Naive thymus-derived CD8-positive, alpha-beta T cell (primary cell): ENCODE measurements at places on chromosomes 13 and 19.
A peak's percentile ranks its signal among the peaks of the same experiment; 100 is the strongest.

DNA sequence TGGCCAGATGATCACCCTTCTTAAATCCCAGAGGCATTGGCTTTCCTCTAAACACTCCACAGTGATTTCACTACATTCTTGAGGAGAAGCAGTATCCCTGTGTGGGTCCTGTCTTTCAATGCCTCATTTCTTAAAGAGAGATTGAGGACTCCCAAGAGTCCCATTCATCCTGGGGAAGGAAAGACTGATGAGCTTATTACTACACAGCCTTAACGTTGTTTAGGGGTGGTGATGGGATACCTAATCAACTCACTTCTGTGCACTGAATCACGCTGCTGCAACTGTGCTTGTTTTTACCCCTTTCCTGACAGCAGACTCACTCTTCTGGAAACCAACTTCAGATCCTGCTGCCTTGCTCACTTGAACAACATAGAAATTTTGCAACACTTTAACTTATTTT lies 203.1 kb downstream of the RGCC start:
- DNase-seq: no peak

DNA sequence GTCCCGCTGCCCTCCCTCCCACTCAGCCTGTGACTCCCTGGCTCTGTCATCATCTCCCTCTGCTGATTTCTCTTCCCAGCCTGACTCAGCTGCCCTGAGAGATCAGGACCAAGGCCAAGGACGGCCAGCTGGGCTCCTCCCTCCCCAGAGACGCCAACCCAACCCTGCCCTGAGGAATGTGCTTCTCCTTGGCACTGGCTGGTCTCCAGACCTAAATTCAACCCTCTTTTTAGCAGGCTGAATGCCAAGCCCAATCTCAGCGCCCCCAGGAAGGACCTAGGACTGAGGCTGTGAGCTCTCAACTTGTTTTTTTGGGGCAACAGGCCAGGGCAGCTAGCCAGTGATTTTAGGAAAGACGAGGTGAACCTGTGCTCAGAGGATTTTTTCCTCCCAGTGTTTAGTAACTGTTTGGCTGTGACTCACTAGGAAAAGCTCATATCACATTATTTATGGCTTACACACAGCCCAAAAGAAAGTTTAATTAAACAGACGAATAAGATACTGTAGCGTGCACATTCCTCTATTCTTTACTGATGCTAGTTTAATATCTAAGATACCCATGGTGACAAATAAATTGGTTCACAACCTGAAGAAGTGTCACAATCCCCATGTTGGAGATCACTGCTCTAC lies 7.4 kb upstream of the IGFL1 start:
- no peak for DNase-seq

DNA sequence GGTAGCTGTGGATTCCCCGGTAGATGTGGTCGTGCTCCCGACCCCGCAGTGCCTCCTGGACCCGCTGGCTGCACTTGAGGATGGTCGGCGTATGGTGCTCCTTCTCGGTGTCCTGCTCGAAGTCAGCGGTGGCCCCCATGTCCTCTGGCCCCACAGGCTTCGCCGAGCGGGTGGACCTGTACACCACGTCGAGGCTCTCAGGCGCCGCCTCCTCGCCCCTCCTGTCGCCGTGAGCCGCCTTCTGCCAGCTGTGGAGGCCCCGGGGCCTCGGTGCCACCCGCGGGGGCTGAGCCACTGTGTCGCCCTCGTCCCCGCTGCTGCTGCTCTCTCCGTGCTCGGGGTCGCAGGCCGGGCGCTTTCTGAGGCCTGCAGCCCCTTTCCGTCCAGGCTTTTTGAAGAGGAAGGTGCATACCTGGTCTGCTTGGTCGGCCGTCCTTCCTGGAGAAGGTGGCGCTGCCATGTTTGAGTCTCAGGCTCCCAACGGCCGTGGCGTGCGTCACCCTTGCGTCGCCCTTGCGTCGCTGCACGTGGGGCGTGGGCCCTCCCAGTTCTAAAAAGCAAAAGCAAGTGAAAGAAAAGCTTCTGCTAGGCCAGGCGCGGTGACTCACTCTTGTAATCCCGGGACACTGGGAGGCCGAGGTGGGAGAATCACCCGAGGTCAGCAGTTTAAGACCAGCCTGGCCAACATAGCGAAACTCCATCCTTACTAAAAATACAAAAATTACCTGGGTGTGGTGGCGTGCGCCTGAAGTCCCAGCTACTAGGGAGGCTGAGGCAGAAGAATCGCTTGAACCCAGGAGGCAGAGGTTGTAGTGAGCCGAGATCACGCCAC lies at the start of gene RNF113B:
Gene RNF113B (minus strand): TSS at position 493 of the 832 bp plus-strand sequence. CDS start 33 bp downstream, at position 460.
- no peak for DNase-seq

- no peak for DNase-seq
Measured at GRCh38 chr19:30861919-30862318, 487.3 kb downstream of the TSHZ3 start.

DNA sequence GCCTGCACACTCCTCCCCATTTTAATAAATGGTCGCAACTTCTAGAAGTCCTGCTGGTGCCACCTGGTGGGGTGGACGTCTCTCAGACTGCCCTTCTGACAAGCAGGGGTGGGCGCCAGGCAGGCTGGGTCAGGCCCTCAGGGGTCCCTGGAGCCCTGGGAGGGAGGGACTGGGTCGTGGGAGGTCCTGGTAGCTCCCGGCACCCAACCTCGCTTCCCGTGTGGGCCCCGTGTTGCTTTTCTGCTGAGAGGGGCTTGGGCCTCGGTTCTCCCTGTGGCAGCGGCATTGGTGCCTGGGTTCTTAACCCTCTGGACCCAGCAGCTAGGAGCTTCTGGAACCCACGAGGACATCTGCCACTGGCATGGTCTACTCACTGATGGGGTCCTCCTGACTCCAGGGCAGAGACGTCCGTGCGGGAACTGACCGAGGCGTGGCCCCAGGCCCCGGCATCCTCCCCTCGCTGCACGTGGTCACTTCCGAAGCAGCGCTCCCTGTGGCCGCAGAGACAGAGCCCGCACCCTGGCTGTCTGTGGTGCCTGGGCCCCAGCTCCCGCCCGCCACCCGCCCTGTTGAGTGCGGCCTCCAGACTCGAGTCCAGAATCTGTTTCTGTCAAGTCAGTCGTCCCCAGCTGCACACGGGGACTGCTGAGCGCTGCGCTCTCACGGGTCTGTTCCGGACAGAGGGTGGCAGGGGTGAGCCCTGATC lies 6.0 kb upstream of the TMPRSS9 start:
- no peak for DNase-seq

DNA sequence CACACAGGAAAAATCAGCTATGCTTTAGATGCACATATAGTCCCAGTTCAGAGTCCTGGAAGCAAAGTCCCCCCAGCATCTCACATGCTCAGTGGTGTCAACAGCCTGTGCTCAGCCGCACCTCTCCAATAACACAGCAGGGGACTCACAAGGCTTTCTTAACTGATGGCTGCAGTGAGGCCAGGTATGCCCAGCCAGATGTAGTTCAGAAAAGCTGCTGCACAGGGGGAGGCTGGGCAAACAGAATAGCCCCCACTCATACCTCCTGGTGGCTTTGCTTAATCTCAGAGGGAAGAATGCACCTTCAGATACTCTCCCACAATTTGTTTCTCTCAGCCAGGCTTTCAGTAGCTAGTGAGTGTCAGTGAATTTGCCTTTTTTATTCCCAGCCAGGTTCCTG lies 33.4 kb downstream of the FAM124A start:
- DNase-seq: no peak

GRCh38 chr19:56838024-56838908 lies 2.3 kb downstream of the PEG3 start:
- no peak for DNase-seq

DNA sequence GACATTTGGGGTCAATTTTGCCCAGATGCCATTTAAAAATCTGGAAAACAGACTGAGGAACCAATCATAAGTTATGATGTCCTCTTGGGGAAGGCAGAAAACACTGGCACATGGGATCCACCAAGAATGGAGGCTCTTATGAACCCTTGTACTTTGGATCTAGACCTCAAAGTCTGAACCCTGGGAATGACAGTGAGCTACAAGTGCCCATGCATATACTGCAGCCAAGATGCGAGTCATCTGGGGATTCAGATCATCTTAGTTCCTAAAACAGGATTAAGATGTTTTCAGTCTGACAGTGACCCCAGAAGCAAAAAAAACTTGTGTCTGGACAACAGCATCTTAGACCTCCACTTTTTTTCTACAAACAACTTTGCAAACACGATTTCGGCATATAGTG lies 100.2 kb upstream of the SIAH3 start:
- no peak for DNase-seq

DNA sequence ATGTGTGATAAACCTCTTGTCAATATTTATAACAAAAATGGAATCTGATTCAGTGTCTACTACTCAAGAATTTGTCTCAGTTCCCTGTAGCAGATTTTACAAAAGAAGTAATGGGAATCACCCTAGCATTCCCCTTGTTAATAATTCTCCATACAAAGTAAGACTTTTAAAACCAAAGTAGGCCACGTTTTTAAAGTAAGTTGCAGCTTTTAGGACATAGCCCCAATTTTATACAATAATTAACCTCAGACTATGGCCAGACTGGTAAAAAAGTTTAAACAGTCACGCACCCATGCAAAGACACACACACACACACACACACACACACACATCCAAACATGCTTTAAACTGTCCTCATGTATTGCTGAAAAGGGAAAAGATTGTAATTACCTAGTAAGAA lies 589.9 kb downstream of the PCDH9 start:
- no peak for DNase-seq

GRCh38 chr19:53131727-53132126 lies 983 bp downstream of the ZNF415 start:
- no peak for DNase-seq

GRCh38 chr13:76826527-76826926 lies 59.7 kb downstream of the KCTD12 start:
- DNase-seq: no peak

DNA sequence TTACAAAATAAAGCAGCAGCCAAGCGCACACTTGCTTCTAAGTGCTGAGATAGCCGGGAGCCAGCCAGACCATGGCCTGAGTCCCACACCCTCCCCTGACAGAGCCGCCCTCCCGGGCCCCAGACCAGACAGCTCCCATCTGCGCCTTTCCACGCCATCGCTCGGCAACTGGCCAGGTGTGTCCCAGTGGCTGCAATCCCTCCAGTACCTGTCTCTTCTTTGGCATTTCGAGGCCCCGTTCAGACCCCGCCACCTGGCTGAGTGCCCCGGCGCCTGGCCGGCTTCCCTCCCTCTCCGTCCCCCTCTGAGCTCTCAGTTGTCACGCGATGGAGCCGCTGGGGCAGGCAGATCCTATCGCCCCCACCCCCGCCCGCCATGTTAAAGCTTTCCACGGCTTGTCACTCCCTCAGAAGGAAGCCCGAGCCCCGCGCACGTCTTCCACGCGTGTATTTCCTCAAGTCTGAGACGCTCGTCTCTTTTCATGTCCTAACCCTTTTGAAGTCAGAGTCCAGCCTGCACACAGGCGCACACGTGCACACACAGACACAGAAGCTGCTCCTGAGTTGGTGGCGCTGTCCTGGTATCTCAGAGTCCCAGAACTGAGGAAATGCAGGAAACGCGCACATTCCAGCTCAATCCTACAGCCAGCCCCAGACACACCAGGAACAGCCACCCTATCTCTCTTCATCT lies 7.9 kb downstream of the MLLT1 start:
- DNase-seq: no peak

- no peak for DNase-seq
Measured at GRCh38 chr19:6273701-6274601, 5.8 kb downstream of the MLLT1 start.

GRCh38 chr13:27091451-27091850 lies 80.2 kb downstream of the USP12 start:
- no peak for DNase-seq

GRCh38 chr13:43662976-43663375 lies 123.8 kb downstream of the ENOX1 start:
- no peak for DNase-seq

GRCh38 chr13:73107970-73108369 lies 49.2 kb downstream of the KLF5 start:
- no peak for DNase-seq

GRCh38 chr19:3760871-3761361 lies 576 bp downstream of the APBA3 start:
- no peak for DNase-seq

DNA sequence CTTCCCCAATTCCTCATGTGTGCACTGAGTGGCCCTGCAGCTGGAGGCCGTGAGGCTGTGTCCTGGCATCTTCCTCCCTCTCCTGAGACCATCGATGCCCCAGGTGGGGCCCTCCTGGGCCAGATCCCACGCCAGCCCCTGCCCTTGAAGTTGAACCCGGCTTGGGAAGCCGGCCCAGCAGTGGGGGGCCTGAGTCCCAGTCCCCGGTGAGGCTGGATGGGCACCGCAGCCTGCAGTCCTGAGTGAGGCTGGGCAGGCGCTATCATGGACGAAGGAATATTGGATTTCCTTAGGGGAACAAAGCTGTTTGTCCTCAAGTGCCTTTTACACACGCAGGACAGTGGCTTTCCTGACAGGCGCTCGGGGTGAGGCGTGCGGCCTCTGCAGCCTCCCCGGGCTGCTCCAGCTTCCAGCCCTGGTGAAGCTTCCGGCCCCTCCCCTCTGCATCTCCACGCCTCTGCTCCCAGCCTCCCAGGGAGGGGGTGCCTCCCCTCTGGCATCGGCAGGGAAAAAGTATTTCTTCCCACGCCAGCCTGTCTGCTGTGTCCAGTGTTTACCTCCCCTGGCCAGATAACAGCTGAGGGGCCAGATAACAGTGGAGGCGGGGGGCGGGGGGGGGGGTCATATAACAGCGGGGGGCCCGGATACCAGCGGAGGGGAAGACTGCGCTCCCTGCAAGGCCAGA lies 159.5 kb downstream of the KDM4B start:
- DNase-seq: no peak

DNA sequence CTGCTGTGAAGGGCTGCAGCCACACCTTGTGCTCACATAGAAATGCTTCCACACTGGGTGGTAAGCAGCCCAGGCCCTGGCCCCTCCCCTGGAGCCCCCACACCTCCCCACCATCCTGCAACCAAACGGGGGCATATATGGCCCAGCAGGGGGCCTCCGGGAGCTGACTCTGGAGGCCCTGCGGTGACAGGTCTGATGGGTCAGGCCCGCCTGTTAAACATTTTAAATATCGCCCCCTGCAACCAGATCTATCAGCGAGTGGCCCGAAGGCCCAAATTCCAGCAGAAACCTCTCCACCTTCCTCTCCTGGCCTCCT lies 48.0 kb upstream of the KATNAL1 start:
- peak; percentile 58 for DNase-seq

GRCh38 chr13:84870190-84870589 lies 929.0 kb downstream of the SLITRK6 start:
- DNase-seq: no peak

DNA sequence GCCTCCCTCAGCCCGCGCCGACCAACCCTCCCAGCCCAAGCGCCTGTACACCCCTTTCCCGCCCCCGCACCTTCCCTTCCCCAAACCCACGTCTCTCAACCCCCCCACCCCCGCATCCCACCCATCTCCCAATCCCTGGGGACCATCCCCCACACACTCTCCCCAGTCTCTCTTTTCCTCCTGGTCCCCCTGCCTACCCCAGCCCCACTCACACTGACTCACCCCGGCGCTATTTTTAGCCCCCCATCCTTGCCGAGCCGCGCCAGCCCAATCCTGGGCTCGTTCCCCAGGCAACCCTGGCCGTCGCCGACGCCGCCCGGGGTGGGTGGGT lies 11.7 kb downstream of the CIC start:
- DNase-seq: no peak
